Non-pigmented ciliary epithelial cell (primary cell): ENCODE measurements at places on chromosomes 11 and 22.

DNA sequence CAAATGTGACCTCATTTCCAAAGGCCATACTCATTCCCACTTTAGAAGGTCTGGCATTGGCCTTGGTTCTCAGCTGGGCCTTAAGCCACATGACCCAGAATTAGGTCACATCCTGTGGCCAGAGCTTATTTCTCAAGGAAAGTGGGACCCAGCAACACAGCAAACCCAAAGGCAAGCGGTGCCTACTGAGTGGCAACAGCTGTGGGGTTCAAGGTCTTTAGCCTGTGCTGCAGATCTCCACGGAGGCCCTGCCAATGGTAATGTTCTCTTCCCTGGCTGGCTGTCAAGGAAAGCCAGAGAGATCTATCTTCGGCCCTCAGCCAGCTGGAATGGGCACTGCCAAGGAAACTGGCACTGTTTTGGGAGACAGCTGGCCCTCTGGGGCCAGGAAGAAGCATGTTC lies 41.5 kb upstream of the TP53I11 start:
- no peak for DNase-seq

GRCh38 chr11:18853086-18853720 lies 61.6 kb upstream of the PTPN5 start:
- DNase-seq: peak; percentile 2

DNA sequence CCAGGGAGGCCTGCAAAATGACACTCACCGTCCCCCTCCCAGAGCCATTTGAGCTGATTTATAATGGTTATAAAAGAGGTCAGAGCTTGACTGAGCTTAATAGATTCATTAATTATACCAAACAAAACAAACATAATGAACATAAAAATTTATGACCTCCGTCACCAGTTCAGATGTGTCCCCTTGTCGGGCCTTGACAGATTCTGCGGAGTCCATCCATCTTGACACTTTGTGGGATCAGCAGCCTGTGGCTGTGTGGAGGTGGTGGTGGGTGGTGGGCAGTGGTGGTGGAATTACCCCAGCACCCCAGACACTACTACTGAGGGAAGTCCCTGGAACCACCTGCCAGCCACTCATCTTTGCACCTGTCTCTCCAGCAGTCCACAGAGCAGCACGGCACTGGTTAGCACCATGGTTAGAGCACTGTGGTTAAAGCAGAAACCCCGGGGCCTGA lies 83.5 kb downstream of the DSCAML1 start:
- no peak for DNase-seq

DNA sequence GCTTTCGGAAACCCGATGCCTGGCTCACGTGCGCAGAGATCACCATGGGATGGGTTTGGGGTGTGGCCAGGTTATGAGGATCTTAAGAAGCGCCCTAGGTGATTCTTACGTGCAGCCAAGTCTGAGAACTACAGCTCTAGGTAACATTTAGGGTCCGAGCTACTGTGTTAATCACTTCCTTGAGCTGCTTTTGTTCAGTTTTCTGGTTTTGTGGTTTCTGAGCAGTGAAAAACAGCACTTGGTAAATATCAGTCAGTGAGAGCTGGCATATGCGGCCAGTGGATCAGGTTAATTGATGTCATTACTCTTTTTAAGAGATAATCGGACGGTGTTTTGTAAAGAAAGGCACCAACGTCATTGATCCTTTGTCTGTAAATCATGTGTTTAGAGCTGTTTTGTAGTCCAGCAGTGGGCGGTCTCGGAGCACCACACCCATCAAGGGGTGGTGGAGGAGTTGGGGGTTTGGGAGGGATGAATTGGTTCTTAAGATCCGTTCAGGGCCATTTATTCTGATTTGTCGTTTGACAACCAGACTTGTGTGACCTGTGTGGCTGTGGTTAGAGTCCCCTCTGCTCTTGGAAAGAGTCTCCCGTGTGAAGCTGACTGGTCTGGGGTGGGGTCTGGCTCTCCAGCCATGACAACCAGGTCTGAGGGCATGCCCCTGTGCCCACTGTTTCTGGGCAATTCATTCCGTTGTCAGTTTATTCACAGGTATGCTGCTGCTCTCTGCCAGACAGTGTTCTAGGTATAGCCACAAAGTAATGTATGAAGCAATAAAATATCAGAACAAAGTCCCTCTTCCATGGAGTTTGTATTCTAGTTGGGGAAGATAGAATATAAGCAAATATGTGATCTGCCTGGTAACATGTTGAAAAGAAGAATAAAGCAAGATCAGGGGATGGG lies 61.9 kb upstream of the SORL1-AS1 start:
- DNase-seq: no peak

DNA sequence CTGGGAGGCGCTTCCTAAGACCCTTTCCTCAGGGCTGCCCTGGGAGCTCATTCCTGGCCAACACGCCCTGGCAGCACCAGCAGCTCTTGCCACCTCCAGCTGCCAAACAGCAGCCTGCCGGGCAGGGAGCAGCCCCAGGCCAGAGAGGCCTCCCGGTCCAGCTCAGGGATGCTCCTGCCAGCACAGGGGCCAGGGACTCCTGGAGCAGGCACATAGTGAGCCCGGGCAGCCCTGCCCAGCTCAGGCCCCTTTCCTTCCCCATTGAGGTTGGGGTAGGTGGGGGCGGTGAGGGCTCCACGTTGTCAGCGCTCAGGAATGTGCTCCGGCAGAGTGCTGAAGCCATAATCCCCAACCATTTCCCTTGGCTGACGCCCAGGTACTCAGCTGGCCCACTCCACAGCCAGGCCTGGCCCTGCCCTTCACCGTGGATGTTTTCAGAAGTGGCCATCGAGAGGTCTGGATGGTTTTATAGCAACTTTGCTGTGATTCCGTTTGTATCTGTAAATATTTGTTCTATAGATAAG lies 7.6 kb downstream of the SLC39A13 start:
- DNase-seq: peak; percentile 82

DNA sequence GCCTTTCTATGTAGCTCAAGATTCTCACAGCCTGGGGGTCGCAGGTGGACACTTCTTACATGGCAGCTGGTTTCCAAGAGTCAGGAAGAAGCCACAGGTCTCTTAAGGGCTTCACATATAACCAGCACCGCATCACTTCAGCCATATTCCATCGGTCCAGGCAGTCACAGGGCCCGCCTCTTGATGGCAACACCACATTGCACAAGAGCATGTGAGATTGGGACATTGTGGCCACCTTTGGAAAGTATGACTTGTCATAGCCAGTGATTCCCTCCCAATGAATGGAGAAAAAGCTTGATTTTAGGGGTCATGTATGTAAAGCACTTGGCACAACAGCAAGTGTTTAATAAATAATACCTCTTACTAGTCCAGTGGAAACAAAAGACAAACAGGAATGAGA lies 98.3 kb downstream of the NCAM1 start:
- DNase-seq: no peak

DNA sequence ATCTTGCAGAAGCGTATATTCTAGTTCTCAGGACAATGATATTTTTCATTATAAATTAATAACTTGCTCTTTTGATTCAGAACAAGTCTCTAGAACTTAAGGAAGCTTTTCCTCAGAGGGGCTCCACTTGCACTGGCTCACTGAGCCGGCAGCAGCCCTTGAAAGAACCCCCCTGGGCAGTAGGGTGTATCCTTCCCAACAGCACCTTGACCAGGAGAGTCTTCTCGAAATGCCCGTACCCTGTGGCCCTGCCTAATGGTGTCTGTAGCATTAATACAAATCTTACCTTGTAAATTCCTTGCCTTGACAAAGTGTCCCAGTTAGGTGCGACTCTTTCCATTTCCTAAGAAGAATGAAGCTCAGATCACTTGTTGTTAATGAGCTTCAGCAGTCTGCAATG lies 13.5 kb downstream of the PSMD13 start:
- DNase-seq: no peak

DNA sequence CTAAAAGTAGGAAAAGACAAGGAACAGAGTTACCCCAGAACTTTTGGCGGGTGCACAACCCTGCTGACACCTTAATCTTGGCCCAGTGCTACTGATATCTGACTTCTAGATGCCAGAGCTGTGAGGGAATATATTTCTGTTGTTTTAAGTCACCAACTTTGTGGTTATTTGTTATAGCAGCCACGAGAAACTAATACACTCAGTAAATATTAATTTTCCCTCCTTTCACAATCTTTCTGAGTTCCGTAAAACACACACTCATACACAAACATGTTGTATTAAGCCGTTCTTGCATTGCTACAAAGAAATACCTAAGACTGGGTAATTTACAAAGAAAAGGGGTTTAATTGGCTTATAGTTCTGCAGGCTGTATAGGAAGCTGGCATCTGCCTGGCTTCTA lies 16.1 kb upstream of the ZDHHC13 start:
- DNase-seq: no peak

DNA sequence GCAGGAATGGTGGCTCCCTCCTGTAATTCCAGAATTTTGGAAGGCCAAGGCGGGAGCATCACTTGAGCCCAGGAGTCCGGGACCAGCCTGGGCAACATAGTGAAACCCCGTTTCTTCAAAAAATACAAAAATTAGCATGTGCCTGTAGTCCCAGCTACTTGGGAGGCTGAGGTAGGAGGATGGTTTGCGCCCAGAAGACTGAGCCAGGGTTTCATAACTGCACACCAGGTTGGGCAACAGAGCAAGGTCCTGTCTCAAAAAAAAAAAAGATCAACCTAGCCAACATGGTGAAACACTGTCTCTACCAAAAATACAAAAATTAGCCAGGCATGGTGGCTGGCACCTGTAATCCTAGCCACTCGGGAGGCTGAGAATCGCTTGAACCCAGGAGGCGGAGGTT lies 6.4 kb downstream of the A4GALT start:
- DNase-seq: no peak

DNA sequence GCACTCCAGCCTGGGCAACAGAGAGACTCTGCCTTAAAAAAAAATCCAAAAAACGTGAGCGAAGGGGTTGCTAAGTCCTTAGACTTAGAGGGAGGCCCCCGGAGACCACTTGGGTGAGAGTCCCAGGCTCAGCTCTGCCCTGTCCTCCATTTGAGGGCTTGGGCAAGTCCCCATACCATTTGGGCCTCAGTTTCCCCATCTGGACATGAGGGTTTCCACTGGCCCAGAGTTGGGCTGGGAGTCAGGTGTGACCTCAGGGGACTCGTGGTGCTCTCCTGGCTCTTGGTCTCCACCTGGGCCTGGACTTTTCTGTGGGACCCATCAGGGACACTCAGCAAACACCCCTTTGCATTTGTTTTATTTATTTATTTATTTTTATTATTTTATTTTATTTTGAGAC lies 35.2 kb upstream of the CSNK1E start:
- no peak for DNase-seq

GRCh38 chr11:130457623-130458409 lies 9.4 kb downstream of the ADAMTS15 start:
- no peak for DNase-seq

DNA sequence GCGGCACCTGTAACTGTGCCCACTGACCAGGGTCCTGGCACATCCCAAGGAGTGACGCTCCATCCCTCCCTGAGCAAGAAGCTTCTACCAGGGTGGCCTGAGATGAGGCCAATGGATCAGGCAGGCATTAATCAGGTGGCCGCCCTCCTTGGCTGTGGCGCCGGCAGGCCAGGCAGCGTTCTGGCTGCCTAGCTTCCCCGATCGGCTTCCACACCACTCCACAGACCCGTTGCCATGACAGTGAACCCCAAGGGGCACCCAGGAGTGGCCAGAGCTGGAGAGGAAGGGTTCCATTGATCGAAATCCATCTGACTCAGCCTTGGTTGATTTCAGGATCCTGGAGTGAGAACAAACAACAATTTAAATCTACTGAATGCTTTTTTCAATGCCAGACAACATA lies 20.5 kb downstream of the LRRC55 start:
- no peak for DNase-seq

DNA sequence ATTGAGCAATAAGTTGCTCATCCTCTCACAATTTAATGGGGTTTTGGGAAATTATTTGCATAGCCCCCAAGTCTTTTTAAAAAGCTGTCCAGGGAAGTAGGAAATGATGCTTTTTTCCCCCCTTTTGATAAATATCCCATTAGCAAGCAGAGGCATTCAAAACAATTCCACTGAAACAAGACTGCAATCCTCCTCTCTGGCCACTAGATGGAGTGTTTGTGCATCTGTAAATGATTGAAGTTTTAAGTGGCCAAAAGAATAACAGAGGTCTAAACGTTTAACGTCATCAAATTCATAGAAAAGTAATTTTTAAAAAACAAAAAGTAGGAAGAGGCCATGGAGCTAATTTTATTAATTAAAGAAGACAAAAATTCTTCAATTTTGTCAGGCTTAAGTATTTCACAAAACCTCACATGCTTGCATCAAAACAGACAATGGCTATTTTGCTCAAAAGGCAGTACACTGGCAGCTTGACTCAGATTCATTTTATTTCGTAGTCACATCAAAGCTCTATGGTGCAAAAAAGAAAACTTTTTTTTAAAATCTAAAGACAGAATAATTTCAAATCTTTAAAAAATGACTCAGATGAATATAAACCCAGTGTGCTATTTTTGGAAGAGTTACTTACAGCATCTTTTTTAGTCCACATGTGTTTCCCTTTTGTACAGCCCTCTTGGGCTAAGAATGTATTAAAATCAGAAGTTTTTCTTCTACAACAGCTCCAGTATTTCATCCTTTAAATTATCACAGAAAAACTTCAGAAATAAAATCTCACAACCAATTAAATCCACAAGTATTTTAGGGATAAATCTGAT lies 17.8 kb downstream of the CHORDC1 start:
- peak; percentile 23 for DNase-seq

- DNase-seq: no peak
These were observed 33.0 kb upstream of the SOX10 start for GRCh38 chr22:38017272-38017920.

- DNase-seq: no peak
These were observed 31.1 kb downstream of the SMCO4 start for GRCh38 chr11:93512073-93512475.

- no peak for DNase-seq
These were observed 474.4 kb downstream of the INSC start for GRCh38 chr11:15589070-15589626.

GRCh38 chr22:35514366-35514765 lies 26.3 kb upstream of the RASD2 start:
- no peak for DNase-seq

GRCh38 chr11:94776351-94777321 lies 8.5 kb downstream of the AMOTL1 start:
- DNase-seq: no peak

- no peak for DNase-seq
These were observed 110.5 kb downstream of the DDX10 start for GRCh38 chr11:108775324-108775723.

DNA sequence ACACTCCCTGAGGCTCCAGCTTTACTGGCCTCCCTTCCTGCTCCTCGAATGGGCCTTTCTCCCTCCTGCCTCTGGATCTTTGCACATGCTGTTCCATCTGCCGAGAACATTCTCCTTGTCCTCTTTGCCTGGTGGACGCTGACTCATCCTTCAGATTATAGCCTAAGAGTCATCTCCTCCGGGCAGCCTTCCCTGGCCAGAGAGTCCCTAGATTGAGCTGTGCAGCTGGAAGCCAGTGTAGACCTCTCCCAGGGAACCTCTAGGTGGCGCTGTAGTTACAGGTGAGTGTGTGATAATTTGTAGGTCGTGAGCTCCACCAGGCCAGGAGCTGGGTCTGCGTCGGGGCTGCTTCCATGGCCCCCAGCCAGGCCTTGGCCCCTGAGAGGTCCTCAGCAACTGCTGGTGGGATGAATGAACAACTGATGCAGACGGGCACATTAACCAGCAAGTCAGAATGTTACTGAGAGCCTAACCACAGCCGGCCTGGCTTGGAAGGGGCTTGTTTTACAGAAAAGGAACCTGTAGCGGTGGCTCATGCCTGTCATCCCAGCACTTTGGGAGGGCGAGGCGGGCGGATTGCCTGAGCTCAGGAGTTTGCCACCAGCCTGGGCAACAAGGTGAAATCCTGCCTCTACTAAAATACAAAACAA lies 8.7 kb downstream of the PNPLA5 start:
- DNase-seq: peak; percentile 24
